GM20000 (cell line): ENCODE measurements at places on chromosomes 11 and 22.

DNA sequence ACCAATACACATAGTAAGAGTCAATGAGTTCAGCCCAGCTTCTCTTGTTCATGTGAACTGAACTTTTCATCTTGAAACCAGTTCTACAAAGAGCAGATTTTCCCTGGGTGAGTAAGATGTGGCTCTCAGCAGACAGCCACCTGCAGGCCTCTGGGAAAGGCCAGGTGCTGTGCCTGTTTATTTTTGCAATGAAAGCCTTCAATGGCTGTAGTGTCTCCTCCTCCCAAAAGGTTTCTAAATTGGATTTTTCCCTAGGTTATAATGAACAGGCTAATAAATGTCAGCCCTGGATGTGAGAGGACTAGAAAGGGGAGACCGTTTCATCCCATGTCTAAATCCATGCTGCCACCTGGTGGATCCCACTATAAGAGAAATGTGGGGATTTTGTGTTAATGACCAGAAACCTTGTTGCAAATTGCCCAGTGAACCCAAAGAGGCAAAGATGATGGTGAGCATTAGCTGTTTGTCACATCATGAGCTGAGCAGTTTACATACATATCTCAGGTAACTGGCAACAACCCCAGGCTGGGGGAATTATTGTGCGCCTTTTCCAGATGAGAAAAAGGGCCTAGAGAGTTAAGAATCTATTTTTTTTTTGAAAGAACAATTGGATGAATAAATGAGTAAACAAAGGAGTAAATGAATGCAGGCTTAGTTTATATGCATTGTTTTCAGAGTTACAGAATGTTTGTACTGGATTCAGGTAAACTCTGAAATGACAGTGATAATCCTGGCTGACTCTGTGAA, 12.7 kb downstream of the C11orf91 start:
- DNase-seq: peak; percentile 54

DNA sequence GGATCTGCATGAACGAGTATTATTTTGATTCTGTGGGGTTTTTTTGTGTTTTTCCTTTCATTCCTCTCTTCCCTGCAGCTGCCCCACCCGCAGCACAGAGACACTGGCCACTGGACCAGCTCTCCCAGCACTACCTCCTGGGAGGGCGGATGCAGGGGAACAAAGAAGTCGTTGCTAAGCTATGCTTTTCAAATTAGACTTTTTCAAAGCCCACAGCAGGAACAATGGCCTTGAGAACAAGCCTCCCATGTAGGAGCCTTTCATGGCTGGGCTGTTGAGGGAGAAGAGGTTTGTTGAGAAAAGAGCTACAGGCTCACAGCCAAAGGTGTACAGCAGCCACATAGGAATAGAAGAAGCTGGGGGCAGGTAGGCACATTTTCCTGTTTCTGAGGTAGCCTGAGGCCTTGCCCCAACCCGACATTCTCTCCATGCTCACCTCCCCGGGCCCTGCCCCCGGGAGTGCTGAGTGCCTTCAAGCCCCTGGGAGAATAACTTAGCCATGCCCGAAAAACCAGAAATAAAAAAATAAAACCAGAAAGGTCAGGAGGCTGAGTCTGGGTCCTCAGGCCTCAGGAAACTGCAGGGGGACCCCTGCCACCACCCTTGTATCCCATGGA, 20.5 kb upstream of the SYT12 start:
- no peak for DNase-seq

- DNase-seq: no peak
Measured at GRCh38 chr11:33652930-33653329, 47.7 kb downstream of the C11orf91 start.

- no peak for DNase-seq
Measured at GRCh38 chr11:70500076-70500847, 101.9 kb downstream of the CTTN start.

DNA sequence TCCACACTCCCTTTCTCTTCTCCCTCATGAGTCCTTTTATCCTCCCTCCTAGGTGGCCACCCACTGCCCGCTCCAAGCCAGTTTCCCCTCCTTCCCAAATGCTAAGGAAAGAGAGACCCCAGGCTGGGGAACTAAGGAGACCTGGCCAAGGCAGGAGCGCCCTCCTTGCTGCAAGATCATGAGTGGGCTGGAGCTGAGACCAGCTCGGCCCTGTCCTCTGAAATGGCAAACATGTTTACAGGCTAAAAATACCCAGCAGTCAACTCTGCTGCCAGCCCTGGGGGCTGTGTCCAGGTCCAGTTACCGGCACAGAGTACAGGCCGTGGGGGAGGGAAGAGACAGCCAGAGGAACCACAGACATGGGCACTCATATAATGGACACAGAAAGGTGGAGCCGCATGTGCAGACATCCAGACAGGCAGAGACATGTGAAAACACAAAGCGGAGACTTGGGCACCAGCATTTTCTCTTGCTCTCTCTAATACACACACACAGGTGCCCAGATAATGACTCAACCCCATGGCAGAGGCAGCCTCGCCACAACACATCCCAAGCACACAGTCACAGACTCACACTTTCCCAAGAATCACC, 1.2 kb upstream of the AHNAK start:
- no peak for DNase-seq

DNA sequence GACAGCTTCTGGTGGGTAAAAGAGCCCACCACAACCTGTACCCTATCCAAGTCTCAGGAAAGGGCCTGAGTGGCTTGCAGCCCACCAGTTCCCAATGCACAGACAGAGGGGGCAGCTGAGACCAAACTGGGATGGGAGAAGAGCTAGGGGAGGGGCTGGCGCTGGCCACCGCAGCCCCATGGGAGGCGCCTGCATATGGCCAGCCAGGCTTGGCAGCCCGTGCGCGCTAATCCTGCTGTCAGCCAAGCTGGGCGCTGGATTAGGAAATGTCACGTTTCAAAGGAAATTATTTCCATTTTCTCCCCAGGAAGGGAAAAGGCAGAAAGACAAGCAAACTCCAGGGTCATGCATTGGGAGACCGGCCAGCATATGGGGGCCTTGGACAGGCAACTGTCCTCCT, 236.8 kb downstream of the BUD13 start:
- no peak for DNase-seq

DNA sequence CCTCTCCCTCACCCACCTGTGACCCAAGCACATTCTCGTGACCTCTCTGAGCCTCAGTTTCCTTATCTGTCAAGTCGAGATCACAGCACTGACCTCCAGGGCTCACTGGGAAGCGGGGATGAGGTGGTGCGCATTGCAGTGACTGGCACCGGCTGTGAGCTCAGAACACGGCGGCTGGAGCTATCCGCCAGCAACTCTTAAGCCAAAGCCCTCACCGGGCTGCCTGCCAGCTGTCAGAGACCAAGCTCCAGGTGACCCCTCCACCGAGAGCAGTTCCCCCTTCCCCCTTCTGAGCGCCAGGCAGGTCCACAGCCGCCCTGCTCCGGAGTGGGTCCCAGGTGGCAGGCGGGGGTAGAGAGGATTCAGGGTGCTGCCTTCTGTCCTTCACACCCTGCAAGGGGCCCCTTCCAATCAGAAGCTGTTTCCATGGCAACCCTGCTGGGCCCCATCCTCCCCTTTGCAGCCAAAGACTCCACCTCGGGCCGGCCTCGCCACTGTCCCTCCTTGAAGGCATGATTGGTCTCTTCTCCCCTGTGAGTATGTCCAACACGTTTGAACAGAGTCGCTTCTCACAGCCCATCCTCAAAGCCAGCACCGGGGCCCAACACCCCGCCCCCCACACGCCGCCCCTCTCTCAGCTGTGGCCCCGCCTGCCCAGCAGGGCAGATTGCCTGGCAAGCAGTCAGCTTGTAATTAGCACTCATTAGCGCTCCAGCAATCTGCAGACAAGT, 98.7 kb downstream of the WNT7B start:
- DNase-seq: no peak

DNA sequence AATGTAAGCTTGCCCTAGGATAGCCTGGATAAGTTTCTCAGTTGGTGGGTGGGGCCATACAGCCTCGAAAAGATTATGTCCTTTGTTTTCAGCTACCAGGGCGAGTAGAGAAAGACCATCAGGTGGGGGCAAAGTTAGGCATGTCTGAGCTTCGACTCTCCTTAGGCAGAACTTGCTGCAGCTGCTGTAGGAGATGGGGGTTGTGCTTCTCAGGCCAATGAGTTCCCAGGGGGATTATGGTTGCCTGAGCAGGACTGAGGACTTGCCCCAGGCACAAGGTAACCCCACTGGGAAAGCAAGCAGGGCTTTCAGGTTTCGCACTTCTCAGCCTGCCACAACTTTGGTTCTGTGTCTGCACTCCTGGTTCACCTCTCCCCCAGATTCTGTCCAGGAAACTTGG, 173.4 kb upstream of the SESN3 start:
- DNase-seq: no peak

DNA sequence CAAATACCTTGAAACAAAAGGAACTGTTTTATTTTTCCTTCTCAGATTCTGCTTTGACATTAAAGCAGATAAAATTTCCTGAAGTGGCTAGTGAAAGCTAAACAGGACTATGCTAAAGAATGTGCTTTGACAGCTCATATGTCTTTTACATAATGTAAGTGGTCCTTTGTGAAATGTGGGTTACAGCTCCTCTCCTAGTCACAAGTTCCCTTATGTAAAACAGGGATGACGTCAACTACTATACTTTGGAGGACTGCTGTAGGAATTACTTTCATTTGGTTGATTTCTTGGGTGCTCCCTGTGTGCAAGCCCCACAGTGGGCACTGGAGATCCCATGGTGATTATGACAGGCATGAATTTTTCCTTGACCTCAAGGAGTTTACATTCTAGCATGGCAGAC, 216.6 kb upstream of the NARS2 start:
- DNase-seq: no peak

DNA sequence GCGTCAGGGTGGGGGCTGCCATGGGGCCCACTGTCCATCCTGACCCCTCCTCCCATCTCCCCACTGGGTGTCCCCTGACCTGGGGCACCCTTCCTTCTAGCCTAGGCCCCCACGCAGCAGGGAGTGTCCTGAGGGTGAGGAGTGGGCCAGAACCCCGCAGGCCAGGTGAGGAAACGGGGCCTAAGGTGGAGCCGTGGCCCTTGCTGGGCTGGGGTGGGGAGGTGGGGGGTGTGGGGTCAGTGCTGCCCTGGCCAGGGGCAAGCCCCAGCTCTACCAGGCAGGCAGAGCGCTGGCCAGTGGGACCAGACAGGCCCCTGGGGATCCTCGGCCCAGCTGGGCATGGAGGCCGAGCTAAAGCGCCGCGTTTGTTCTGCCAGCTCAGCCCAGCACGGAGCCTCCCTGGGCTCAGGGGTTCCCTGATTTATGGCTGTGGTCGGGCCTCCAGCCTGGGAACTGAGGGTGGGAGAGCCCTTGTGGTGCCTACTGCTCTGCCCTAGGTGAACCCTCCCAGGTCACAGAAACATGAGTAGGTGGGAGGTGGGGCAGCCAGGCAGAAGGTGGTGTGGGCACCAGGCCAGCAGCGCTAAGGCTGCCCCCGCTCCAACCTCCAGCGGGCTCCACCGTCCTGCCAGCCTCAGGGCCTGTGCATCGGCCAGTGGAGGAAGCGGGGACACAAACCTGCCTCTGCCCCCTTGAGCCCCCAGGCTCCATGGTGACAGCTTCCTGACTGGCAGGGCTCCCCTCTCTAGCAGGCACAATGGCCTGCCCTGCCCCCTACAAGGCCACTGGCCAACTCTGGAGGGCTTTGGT, 22.4 kb downstream of the TRMU start:
- no peak for DNase-seq

DNA sequence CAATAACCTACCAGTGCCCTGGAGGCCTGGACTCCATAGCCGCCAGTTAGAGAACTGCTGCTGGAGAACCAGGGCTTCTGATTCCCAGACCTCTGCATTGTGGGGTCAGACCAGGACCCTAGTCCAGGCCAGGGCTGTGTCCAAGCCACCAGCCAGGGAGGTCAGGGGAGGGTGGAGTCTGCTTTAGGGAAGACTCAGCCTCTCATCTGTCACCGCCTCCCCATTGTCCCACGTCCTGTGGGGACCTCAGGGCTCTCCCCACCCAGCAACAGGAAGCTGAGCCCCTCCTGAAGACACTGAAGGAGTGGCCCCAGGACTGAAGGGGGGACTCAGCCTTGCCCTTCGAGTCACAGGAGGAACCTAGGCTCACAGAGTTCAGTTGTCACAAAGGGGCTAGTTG, 41.2 kb downstream of the PDE2A start:
- no peak for DNase-seq

DNA sequence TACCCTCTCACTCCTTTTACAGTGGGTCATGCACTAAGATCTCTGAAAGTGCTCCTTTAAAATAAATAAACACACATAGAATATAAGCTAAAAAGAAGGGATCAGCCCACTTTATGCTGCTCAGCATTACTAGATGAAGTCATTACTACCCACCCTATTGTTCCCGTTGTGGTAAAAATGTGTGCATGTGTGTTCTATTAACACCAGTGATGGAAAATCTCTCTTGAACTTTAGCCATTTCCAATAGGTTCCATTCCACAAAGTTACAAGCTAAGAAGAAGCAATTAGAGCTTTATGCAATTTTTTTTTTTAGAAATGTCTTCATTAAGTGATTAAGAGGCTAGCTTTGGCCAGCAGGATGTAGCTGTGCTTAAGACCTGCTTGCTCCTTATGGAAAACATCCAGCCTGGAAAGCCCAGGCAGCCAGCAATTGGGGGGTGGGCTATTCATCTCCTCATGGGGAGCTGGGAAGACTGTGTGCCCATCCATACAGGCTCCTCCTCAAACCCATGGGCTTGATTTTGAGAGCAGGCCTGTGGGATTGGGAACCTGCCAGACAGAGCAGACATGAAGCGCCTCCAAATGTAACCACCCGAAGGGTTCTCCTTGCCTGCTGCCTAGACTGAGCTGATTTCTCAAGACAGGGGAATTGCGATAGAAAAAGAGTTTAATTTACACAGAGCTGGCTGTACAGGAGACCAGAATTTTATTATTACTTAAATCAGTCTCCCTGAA, 92.9 kb upstream of the PARVA start:
- DNase-seq: no peak

GRCh38 chr11:2510626-2511402, 66.0 kb downstream of the KCNQ1 start:
- peak; percentile 7 for DNase-seq

GRCh38 chr11:11738370-11738769, 103.4 kb upstream of the USP47 start:
- DNase-seq: no peak

DNA sequence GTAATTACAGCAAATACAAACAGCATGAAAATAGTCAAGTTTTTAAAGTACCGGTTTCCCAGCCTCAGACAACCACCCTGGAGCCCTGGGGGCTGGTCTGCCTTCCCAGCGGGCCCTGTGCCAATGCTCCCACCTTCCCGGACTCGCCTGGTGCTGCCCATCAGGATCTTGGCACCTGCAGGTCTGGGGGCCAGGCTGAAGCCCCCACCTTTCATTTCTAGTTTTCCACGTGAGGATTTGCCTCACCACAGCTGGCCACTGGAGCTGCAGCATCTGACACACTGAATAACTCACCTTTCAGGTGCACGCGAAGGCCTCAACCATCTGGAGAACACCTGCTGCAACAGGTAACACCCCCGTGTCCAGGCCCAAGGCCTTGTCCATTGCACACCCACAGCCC, 108.7 kb upstream of the THY1 start:
- DNase-seq: no peak

DNA sequence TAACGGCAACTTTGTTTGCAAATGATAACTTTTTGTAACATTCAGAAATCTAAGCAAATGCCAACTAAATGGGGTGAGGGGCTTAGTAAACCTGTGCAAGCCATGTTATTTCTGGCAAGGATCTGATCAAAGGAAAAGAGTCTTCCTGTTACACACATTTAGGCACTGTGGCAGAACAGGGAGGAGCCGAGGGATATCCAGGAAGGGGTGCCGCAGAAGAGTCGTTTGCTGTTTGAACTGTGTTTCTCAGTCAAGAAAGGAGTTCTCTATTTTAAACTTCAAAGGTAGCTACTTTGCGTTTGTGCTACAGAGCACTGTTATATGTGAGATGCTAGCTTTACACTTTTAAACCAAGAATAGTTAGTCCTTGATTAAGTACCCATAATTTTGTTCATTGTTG, 175.5 kb downstream of the ETS1 start:
- DNase-seq: no peak

- DNase-seq: no peak
Measured at GRCh38 chr22:41928593-41929417, 2.2 kb upstream of the TNFRSF13C start.
